ENCODE measurements at places on chromosomes 6 and 20.

- no peak for DNase-seq
These were observed 58.5 kb downstream of the SAMD3 start for GRCh38 chr6:130164251-130164650.

- no peak for DNase-seq
These were observed 526.1 kb upstream of the MARCKS start for GRCh38 chr6:113331021-113331420.

DNA sequence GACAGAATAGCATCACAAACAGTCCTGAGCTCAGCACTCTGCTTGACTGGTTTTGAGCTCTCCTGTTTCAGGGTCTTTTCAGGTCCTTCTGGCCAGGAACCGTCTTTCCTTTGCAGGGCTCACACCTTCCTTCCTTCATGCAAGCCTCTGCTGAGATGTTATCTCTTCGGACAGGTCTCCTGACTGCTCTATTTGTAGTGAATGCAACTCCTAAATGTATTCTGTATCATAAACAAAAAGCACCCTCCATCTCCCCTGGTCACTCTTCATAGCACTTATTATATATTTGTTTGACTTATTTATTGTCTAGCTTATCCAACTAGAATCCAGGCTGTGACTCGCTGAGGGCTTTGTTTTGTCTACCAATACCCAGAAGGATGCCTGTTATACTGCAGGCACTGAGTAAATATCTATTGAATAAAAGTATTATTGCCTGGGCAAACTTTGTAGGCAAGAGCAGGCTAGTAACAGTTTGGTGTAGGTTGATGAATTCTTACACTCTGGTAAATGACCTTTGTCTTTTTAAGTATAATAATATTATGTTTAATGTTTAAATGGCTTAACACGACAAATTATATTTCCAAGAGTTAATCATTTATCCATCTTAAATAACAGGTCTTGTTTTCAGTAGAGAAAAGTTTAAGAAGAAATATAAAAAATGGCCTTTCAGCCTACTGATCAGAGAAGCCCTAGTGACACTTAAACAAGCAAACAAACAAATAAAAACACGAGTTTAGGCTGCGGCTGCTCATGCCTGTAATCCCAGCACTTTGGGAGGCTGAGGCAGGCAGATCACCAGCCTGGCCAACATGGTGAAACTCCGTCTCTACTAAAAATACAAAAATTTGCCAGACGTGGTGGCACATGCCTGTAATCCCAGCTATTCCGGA lies 199.7 kb downstream of the BCAS1 start:
- no peak for DNase-seq

DNA sequence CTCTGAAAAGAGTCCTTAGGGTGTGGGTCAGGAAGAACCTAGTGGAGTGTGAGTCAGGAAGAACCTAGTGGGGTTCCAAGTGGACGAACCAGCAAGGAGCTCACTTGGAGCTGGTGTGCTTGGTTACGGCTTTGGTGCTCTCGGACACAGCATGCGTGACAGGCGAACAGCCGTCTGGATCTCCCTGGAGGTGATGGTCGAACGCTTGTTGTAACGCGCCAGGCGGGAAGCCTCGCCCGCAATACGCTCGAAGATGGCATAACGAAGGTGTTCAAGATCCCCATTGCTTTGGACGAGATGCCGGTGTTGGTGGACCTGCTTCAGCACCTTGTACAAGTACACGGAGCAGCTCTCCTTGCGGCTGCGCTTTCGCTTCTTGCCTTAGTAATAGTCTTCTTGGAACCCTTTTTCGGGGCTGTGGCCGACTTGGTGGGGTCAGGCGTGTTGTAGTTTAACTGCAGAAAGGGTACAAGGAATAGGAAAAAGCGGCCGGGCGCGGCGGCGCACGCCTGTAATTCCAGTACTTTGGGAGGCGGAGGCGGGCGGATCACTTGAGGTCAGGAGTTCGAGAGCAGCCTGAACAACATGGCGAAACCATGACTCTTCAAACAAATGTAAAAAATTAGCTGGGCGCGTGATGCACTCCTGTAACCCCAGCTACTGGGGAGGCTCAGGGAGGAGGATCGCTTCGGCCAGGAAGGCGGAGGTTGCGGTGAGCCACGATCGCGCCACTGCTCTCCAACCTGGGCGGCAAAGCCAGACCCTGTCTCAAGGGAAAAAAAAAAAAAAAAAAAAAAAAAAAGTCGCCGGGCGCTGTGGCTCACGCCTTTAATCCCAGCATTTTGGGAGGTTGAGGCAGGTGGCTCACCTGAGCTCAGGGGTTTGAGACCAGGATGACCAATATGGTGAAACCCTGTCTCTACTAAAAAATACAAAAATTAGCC lies 48.0 kb downstream of the OR2B2 start:
- peak; percentile 11 for DNase-seq

DNA sequence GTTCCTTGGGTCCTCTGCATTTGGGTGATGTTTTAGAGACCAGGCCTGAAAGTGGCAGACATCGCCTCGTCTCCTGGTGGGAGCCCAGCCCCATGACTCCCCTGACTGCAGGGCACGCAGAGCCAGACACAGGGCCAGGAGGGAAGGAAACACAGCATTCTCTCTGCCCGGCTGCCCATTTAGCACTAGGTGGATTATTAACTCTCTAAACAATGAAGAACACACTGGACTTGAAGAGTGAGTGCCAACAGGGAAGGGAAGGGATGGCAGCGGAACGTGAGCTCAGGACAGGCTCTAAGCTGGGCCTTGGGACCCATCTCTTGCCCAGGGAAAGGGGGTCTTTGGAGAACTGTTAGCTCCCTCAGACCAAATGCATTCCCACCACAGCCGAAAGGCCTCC lies 80.4 kb downstream of the TBXT start:
- no peak for DNase-seq

DNA sequence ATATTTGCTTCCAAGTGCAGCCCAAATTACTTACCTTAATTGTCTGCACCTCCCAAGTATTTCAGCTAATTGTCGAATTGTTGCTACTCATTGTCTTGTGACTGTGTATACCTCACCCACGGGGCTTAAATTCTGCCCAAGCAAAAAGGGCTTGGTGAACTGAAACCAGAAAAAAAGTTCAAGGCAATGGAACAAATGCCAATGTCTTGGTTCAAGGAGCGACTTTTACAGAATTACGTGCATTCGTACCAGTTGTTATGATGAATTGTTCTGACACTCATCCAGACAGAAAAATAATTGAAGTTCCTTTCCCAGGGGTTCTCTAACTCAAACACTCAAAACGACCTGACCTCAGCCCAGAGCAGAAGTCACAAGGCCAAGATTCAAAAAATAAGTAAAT lies 13.9 kb upstream of the PXDC1 start:
- DNase-seq: no peak

DNA sequence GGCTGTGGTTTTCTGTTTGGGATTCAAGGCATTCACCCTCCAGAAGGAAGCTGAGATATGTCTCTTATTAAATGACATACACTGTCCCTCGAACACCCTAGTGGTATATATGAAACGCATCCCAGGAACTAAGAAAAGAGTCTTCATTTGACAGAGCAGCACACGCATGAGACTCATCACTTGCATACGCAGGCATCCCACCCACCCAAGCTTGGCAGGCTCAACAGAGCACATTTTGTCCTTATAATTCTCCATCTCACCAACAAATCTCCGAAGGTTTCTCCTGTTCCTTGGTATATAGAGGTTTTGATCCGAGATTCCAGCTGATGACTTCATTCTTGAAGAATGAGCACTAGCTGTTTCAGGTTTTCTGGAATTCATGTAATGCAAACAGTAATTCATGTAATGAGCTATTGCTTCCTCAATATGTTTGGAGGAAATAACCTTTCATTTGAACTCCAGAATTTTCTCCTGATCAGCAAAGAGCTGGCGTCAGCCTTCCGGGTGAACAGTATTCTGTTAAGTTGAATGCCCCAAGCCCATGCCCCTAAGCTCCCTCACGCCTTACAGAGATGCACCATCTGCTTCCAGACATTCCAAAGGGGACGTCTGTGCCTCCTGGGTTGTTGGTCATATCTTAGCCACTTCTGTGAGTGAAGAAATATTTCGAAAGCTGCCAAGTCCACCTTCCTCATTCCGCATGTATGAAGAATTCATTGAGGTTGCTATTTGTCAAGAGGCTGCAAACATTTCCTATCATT lies 66.0 kb upstream of the CDH4 start:
- no peak for DNase-seq

- no peak for DNase-seq
These were observed 46.2 kb downstream of the LRRN4 start for GRCh38 chr20:6007529-6008103.

DNA sequence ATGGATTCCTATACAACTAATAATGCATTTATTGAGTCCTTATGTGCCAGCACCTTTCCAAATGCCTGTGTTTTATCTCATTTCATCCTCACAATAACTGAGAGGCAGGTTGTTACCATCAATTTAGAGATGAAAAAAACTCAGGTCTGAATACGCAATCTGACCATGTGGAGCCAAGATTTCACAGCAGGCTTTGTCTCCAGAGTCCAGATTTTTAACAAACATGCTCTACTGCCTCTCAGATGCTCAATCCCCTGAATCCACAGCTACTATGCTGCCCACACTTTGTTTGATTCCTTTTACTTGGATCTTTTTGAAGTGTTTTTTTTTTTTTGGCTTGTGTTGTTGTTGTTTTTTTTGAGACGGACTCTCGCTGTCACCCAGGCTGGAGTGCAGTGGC lies 46.8 kb downstream of the B4GALT5 start:
- DNase-seq: no peak

GRCh38 chr20:58701431-58702160 lies 9.0 kb downstream of the NPEPL1 start:
- DNase-seq: no peak

DNA sequence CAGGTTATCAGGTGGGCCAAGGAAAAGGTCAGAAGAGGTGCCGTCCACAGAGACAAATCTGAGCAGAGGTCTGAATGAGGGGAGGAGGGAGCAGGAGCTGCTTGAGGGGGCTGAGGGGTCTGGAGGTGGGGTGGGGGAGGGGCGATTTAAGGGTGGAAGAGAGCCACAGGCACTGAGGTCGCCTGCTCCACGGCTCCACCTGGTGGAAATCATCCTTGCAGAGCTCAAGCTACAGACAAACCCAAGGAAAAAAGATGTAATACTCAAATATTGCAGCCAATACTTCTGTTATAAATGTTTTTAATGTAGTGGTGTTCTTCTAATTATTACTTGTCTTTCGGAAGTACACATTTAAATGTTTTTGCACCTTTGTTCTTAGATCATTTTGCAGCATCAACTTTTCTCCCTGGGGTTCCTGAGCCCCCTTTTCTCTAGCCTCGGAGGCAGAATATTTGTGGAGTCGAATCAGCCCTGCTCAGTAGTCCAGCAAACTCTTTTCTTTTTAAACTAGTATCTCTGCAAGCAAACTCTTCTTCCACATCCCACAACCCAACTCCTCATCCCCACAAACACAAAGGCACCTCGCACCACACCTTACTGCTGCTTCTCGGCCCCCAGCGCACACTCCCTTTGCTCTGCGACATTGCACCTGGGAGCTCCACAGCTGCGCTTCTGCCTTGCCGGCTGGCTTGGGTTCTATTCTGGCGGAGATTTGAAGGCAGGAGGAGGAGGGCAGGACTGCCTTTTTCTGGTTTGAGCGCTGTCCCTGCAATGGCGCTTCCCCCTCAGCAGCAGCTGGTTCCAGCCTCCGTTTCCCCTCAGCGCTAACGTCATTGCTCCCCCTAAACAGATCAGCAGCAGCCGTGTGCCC lies 51.0 kb upstream of the TFAP2A start:
- peak; percentile 8 for DNase-seq

GRCh38 chr6:140992678-140993077 lies 1140.0 kb upstream of the GJE1 start:
- DNase-seq: no peak

DNA sequence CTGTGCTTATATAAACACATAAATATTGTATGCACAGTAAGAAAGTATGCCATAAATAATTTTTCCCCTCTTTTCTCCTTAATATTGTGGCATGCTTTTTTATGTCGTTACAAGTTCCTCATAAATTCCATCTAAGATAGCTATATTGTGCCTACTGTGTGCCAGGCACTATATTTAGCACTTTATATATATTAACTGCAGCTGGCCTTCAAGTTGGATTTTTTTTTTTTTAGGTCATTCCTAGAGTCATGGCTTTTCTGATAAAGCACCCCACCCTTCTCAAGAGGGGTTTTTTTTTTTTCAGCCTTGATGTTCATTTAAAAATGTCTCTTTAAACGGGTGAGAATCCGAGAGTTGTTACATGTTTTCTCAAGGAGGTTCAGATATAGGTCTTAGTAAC lies 42.8 kb upstream of the RNF8 start:
- DNase-seq: no peak

- DNase-seq: no peak
These were observed 1.8 kb upstream of the SPEF1 start for GRCh38 chr20:3783068-3783489.

- DNase-seq: peak; percentile 17
These were observed 15.8 kb downstream of the CGA start for GRCh38 chr6:87078983-87079616.

DNA sequence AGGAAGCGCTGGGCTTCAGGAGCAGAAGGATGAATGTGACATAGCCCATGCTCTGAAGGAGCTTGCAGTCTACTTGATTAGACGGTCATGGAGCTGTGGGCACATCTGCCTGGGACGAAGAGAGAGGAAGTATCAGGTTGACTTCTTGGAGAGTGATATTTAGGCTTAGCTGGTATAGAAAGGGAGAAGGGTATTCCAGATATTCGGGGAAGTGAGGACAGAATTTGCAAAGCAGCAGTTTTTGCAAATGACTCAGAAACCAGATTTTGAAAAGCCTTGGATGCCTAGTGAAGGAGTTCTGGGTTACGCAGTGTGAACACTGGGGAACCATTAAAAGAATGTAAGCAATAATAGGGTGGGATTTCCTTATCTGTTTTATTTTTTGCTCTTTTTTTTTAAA lies 60.7 kb downstream of the EYA4 start:
- DNase-seq: no peak

DNA sequence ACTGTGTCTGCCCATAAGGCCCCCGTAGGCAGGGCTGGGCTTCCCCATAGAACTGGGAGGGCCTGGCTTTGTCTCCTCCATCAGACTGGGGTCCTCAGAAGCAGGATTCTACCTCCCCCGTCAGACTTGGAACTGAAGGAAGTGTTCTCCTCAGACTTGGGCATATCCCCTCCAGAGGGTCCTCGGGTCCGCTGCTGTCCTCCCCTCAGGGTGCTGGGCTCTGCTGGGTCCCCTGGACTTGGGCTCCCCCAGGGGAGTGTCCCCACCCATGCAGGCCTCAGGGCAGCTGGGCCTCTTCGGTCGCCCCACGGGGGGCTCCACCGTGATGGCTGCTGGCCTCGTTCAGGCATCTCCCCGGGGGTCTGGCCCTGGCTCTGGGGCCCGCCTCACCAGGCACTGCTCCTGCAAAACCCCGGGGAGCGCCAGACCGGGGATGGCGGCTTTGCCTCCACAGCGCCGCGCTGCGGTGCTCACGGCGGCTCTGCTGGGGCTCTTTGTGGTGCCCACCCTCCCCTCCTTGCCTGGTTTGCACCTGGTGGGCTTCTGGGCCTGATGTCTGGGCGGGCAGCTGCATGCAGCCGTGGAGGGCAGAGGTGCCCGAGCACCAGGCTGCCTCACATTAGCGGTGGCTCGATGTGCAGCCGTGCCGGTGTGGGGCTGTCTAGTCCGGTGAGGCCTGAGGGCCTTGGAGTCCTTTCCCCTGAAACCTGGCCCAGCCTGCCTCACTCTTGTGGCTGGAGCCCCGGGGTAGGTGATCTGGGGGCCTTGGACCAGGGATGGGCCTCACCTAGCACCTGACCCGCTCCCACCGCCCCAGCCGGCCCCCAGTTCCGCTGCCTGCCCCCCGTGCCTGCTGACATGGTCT lies 13.9 kb downstream of the COL20A1 start:
- DNase-seq: no peak

All from stimulated activated CD4-positive, alpha-beta T cell treated with anti-CD3 and anti-CD28 coated beads, Interleukin-12 subunit alpha, Interleukin-12 subunit beta, amount 100 ng/mL, for 24 hours (primary cell).